Activated CD4-positive, alpha-beta memory T cell treated with anti-CD3 and anti-CD28 coated beads for 36 hours (primary cell): ENCODE measurements at places on chromosomes 4 and X.

GRCh38 chrX:112473654-112474053, 206.1 kb downstream of the LHFPL1 start:
- DNase-seq: no peak

- DNase-seq: no peak
Observed at GRCh38 chr4:26023203-26023972, 109.4 kb downstream of the SMIM20 start.

DNA sequence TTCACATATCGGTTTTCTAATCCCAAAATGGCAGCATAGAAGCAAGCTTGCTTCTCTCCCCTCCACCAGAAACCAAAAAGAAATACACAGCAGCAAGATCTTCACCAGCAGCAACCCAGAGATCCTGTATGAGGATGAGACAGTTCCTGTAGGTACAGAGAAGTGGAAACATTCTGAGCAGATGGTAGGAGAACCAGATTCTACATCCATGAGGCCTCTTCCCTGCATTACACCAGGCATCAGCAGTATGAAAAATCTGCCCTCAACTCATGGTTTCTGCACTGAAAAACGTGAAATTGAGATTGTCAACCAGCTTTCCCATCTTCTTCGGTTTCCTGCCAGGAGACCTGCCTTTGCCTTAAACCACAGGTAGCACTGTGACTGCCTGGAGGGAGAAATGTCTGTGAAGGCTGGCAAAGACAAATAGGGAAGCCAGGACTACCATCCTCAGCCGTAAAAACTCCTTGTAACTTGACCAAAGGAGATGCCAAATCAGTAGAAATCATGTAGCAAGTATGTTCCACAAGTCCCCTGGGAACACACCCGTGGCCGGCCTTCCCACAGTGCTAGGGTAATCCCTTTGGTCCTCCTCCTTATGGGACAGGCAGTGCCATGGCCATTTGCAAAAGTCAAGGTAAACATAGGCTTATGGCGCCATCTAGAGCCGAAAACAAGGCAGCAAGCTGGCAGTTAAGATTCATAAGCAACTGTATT, 24.0 kb upstream of the MTHFD2L start:
- DNase-seq: peak; percentile 62

GRCh38 chrX:9701790-9702189, 63.9 kb downstream of the GPR143 start:
- no peak for DNase-seq

DNA sequence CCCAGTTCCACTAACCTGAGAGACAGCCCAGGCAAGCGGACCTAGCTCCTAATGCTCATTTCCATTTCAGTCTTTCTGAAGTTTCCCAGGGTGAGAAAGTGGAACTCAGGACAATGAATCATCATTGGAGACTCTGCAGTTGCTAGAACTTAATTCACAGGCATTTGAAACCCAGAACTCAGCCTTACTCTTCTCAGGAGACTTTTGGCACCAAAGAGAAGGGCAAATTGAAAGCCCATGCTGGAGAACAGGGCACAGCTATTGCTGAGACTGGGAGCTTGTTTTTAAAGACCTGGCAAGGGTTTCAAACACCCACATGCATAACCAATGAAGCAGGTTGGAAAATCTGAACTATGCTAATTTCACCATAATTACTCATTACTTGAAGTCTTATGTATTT, 36.0 kb downstream of the BST1 start:
- DNase-seq: peak; percentile 19
